ENCODE measurements at places on chromosomes 5 and 9.

- DNase-seq, result no peak
Observed at GRCh38 chr5:37721447-37721871, 118.4 kb downstream of the GDNF start.

- no peak for DNase-seq
Observed at GRCh38 chr9:115132648-115133047, 14.7 kb upstream of the TNC start.

DNA sequence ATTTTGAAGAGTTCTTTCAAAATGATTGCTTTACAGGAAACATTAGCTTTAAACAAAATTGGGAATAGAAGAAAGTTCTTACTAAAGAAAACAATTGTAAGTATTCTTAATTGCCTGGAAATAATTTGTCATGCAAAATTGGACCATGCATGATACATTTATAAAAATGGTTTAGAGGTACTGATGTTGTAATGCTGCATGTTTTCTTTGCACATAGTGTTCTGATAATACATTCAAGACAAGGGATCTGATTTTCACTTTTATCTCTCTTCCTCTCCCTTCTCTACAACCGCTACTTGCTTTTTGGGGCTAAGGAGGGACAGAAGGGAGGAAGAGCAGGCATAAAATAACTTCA is 211.6 kb upstream of the MPDZ start:
- no peak for DNase-seq

DNA sequence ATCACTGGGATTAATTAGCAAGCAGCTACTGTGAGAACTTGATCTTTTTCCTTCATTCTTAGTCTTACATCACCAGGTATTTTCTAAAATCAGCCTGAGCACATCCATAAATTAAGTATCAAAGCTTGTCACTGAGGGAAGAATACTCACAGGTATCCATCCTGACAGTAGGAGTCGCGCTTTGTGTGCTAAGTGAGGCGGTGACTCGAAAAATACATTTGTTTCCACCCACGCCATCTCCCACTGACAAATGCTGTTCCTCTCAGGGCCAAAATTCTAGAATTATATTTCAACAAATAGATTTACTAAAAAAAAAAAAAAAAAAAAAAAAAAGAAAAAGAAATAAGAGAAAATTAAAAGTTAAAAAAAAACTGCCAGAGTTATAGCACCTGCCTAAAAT is 34.1 kb upstream of the GABRB2 start:
- no peak for DNase-seq

DNA sequence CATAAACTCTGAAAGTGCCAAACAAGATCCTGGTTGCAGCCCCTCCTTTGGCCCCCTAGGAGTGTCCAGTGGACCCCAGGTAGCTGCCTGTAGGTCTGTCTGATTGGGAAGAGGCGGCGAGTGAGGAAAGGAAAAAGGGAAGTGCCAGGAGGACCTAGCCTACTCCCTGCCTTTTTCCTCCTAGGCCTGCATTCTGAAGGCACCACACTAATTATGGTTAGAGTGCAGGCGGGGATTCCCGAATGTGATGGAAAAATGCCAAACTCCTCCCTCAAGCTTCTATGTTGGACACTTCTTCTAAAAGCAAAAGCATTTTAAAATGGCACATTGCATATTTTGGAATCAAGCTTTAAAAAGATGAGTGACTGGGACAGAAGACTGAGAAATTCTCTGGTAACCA is 83.2 kb upstream of the SMIM15 start:
- no peak for DNase-seq

Data from substantia nigra (tissue), 51 donors.